NCI-H526 treated with DMSO at 0.1 percent for 48 hours (cell line): ENCODE measurements at places on chromosomes 3 and 15.

GRCh38 chr3:43477600-43477999 lies 144.2 kb downstream of the ANO10 start:
- DNase-seq = no peak

- DNase-seq = no peak
These were observed 36.2 kb upstream of the PLSCR2 start for GRCh38 chr3:146505516-146505915.

DNA sequence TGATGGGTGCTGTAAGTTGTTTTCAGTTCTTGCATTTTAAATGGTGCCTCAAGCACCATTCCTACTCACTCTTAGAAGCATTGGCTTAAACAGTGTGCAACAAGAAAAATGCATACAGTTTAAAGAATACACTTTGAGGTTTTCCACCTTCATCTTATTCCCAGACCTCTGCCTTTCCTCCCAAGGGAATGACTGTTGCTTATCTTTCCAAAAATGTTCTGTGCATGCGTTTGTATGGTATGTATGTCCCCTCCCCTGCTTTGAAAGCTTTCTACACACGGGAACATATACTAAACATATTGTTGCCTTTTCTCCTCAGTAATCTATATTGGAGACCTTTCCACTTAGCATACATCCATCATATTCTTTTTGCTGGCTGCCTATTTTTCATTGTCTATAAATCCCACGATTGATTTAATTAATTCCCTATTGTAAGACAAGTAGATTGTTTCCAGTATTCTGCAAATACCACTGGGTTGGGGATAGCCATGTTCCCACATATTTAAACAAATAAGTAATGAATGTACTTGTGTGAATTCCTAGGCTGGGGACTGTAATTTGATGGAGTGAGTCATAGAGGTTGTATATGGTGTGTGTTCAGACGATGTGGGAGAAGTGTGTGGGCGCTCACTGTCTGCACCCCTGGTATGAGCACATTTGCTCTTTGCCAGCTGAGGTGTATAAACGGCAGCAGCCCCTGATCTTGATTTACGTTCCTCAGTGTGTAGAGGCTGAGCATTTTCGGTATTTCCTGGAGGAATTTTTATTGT lies 5.8 kb downstream of the TRAK1 start:
- no peak for DNase-seq

GRCh38 chr3:124529826-124530571 lies 200.3 kb upstream of the UMPS start:
- DNase-seq = no peak

DNA sequence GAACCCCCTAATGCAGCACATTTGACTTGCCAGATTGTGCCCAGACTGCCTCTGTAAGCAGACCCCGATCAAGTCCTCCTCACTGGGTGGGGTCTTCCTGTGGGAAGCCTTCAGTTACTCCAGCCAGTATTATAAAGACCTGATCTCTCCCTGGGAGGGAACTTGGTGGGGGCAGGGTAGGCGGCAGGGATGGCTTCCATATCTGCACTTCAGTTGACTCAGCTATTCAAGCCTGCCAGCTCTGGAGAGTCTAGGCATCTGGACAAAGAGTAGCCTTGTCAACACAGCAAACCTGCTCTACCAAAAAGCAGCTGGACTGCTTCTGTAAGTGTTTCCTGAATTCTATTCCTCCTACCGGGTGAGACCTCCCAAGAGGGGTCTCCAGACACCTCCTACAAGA lies 21.0 kb upstream of the SLC25A38 start:
- no peak for DNase-seq

DNA sequence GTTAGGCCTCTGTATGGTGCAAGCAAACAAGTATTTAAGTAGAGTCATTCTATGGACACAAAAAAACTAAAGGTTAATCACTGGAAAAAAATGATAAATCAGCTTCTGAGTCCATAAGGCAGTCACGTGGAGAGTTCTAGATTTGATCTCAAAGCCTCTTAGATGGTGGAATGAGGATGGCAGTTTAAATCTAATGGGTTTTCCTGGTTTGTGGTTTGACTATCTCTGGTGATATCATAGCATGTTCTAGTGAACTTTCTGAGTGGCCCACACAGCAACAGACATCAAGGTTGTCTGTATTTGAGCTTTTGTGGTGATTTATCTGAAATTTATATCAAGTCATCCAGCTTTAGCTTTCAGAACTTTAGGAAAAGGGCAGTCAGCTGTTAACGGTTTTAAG lies 52.4 kb downstream of the ILDR1 start:
- no peak for DNase-seq

DNA sequence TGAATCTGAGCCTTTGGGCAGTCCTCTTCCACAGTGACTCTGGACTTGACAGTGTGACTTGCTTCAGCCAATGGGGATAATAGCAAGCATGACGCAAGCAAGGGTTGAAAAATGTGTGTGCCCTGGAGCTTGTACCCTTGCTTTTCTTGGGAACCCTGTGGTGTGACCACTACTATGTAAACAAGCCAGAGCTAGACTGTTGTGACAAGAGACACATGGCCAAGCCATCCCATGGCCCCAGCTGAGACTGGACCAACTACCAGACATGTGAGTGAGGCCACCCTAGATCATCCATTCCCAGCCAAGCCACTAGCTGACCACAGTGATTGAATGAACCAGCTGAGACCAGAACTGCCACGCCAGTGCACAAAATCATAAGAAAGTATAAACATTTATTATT lies 11.8 kb downstream of the MYO1E start:
- no peak for DNase-seq

DNA sequence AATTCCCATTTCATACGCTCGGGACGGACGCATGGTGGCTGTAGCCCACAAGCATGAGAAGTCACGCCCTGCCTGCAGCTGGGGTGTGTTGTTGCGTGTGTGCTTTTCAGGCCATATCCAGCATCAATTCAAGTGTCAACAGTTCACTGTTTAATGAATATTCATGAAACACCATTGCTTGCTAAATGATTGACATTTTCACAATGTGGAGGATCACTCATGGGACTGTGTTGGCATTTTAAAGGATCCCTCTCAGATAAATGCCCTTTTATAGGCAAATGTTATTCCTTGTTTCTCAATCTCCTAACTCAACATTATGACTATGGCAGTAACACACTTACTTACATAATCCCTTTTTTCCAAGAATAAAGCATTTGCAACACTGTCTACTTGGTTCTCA lies 511.3 kb downstream of the GABRG3 start:
- no peak for DNase-seq

- no peak for DNase-seq
These were observed 45.4 kb downstream of the IGF2BP2 start for GRCh38 chr3:185779461-185779860.

DNA sequence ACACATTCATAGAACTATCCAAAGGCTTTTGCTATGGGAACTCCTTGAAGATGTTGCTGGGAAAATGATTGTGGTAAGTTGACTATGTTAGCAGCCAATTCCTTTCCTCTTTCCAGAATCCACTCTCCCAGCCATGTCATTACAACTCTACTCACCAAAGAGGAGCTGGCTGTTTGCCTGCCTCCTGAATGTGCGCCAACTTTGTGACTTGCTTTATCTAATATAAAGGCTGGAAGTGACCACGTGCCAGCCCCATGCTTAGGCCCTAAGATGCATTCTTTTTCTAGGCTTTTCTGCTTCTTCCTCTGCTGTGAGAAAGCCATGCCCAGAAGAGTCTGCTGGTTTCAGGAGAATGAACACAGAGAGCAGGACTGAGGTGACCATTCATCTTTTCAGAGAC lies 182.2 kb downstream of the GABRB3 start:
- DNase-seq = no peak

DNA sequence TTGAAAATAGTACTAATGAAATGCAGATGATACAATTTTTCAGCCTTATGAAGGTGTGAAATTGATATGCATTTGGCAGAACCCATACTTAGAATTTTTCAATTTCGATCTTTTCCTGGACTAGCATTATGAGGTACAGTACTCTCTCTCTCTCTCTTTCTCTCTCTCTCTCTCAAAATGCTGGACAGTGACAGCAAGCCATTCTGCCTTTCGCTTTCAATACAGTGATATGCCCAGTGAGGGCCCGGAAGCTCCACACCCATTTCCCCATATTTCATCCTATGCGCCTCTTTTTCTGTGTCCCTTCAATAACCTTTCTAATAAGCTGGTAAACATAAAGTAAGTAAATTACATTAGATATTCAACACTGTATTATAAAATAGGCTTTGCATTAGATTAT lies 595.0 kb upstream of the UBE2E2 start:
- DNase-seq = no peak

DNA sequence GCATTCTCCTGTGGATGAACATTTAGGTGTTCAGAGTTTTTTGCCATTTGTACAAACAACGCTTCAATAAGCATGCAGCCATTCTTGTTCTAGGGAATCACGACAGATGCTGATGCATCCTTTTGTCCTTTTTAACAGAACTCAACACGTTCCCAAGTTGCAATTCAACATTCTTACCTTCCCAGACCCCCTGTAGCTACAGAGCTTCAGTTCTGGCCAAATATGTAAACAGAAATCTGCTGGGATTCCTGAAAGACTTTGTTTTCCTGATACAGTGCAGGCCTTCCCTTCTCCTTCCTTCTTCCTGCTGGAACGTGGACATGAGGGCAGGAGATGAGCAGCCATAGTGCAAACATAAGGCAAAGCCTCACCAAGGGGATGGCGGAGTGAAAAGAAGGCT lies 59.1 kb upstream of the SPATA12 start:
- no peak for DNase-seq

DNA sequence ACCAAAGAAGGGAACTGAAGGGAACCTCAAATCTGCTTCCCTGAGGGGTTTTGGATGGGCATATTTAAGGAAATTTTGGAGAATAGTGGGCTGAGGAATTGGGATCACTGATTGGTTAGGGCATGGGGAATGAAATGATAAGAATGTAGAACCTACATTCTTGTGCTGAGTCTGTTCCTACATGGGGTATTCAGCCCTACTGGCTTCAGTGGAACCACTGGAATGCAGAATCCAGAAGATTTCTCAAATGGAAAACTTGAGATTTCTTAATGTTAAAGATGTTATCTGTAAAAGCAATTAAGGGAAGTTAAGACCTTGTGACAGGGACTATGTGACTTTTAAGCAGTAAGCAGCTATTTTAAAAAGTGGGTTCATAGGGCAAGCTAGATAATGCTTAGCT lies 1062.4 kb downstream of the AGBL1 start:
- DNase-seq = no peak
